ENCODE measurements at places on chromosomes 4 and X. TPM values are rescaled to one million over a fixed set of nuclear protein-coding genes. Genes with fewer than 3 reads are reported as not detected.

The GLRB gene
- total RNA-seq: 24.8 TPM

The LDB2 gene
- total RNA-seq: not detected

The TACR3 gene
- 0.03 TPM for total RNA-seq

The STATH gene
- total RNA-seq: not detected

The RRH gene
- total RNA-seq: 0.08 TPM

The REELD1 gene
- not detected for total RNA-seq

The NAA11 gene
- total RNA-seq: not detected

The FBXO8 gene
- 16.4 TPM for total RNA-seq

The ACE2 gene
- not detected for total RNA-seq

The TMPRSS11A gene
- not detected for total RNA-seq

The MAGIX gene
- total RNA-seq: 4.8 TPM

The PASD1 gene
- total RNA-seq: not detected

The ODAPH gene
- total RNA-seq: 0.13 TPM

The SOX3 gene
- not detected for total RNA-seq

The RAB9B gene
- total RNA-seq: 2.1 TPM

The AREG gene
- not detected for total RNA-seq

The ZNF718 gene
- 4.9 TPM for total RNA-seq

The CT55 gene
- total RNA-seq: not detected

The PPP4R3C gene
- total RNA-seq: not detected

The VCX2 gene
- not detected for total RNA-seq

The NOX1 gene
- total RNA-seq: 0.10 TPM

The BCORL1 gene
- total RNA-seq: 1.5 TPM

The DAPP1 gene
- not detected for total RNA-seq

The CMC4 gene
- total RNA-seq: 25.2 TPM

The RNF4 gene
- total RNA-seq: 42.0 TPM

The SLC6A14 gene
- total RNA-seq: not detected

The HTRA3 gene
- 49.3 TPM for total RNA-seq

All from myocyte (in vitro differentiated cells).